ENCODE measurements at places on chromosomes 6 and 20. TPM values are rescaled to one million over a fixed set of nuclear protein-coding genes. Genes with fewer than 3 reads are reported as not detected.
A peak's percentile ranks its signal among the peaks of the same experiment; 100 is the strongest.

The SLC52A3 gene
- not detected for total RNA-seq

The IFNGR1 gene
- 26.9 TPM for total RNA-seq

The KIAA1755 gene
- total RNA-seq, result not detected

GRCh38 chr6:150266963-150267685, 101.7 kb upstream of the IYD start:
- no peak for ATAC-seq

GRCh38 chr6:11938285-11938890, 73.7 kb upstream of the HIVEP1 start:
- no peak for ATAC-seq

The PRRC2A gene
- 237 TPM for total RNA-seq

DNA sequence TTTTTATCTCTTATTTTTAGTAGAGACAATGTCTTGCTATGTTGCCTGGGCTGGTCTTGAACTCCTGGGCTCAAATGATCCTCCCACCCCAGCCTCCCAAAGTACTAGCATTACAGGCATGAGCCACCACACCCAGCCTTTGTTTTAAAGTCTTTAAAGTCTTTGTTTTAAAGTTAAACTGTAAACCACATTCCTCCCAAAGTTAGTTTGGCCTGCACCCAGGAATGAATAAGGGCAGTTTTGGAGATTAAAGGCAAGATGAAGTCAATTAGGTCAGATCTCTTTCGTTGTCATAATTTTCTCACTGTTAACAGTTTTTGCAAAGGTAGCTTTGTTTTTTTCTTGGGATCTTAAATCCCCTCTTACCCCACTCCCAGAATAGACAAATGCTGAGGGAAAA, 63.8 kb downstream of the UBR2 start:
- no peak for ATAC-seq

The PROCR gene
- 2.5 TPM for total RNA-seq

The CRIP3 gene
- 4.6 TPM for total RNA-seq

DNA sequence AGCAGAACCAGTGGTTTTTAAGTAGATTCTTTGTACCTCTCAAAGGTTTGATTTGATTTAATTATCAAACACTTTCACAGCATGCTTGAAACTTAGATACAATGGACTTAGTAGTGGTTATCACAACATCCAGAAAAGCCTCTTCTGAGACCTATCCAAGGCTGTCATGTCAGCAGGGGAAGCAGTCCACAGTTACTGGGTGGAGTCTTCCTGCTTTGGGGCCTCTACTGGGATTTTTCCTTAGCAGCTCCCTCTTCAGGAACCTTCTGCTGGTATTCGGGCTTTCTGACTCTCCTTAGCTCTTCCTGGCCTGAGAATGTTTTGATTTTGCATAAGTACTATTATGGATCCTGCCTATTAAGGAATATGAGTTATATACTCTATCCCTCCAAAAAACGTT, 36.0 kb downstream of the ARFGEF2 start:
- no peak for ATAC-seq

GRCh38 chr6:7528565-7528964, 12.9 kb upstream of the DSP start:
- no peak for ATAC-seq

- ATAC-seq, result peak; percentile 36
Measured at GRCh38 chr20:49888212-49889000, 26.9 kb downstream of the SPATA2 start.

DNA sequence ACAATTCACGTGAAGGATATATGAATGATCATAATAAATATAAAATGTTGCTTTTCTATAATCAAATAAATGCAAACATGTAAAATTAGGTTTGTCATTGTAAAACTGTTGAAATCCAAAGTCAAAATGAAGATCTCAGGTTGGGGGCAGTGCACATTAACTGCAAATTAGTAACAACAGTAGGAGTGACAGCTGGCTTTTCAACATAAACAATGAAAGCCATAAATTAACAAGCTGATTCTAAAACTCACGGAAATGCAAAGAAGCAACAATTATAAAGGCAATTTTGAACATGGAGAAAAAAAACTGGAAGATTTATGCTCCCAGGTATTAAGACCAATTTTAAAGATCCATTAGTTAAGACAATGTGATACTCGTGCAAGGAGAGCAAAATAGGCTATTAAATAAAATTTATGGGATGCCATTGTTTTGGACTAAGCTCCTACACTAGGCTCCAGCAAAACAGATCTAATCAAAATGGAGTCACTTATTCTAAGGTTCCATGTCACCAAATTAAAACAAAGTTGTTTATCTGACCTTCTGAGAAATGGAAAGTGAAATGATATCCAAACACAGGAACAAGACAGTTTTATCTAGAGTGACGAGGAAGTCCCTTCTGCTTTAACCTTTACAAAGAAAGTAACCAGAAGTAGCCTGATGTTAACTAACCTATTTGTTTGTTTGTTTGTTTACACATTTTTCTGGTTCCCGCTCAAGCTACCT, 770.8 kb downstream of the EPHA7 start:
- no peak for ATAC-seq

GRCh38 chr6:18214003-18214402, 50.3 kb downstream of the DEK start:
- peak; percentile 57 for ATAC-seq

The RIPPLY2 gene
- total RNA-seq, result not detected

DNA sequence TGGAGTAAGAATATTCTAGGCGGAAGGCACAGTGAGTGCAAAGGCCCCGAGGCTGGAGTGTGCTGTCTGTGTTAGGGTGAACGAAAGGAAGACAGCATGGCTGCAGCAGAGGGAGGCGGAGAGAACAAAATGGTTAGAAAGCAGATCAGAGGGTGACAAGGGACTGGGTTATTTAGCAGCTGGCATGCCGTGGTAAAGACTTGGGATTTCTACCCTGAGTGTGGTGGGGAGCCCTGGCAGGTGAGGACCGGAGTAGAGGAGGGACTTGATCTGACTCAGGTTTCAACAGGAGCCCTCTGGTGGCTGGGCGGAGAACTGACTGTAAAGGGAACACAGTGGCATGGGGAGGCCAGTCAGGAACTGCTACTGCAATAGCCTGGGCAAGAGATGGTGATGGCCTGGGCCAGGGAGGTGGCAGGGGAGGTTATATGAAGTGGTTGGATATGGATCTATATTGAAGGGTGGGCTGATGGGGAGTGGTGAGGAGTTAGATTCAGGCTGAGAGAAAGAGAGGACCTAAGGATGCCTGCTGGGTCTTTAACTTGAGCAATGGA, 38.0 kb downstream of the PIM1 start:
- peak; percentile 80 for ATAC-seq

DNA sequence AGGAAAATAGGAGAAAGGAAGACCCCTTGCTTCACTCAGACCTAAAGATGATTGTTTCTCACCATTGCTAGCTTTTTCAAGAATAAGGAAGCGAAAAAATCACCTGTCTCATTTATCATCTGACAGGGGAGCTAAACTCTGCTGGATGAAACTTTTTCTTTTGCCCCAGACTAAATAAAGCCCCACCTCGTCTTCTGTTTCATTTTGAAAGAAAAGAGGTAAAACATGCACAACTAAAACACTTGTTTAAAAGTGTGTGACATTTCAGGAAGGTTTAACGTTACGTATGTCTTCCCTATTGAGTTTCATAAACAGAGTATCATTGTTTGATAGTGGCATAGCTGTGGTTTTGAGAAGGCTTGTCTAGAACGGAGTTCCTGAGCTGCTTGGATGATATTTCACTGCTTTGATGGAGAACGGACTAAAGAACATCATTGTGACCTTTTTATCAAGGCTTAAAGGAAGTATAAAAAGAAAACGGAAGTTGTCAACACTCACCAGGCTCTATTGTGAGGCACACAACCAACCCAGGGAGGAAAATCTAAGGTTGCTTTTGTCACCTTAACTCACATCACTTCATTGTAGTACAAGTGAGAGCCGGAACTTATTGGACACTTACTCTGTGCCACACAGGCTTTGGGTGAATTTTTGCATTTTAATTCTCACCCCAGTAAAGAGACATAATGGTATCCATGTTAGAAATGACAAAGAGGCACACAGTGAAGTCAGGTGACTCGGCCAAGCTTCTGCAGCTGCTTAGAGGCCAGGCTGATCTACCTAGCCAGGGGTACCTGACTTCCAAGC, 29.5 kb downstream of the TSHZ2 start:
- peak; percentile 60 for ATAC-seq

The THBS2 gene
- total RNA-seq, result not detected

- ATAC-seq, result no peak
Measured at GRCh38 chr6:139981768-139982181, 607.3 kb upstream of the CITED2 start.

DNA sequence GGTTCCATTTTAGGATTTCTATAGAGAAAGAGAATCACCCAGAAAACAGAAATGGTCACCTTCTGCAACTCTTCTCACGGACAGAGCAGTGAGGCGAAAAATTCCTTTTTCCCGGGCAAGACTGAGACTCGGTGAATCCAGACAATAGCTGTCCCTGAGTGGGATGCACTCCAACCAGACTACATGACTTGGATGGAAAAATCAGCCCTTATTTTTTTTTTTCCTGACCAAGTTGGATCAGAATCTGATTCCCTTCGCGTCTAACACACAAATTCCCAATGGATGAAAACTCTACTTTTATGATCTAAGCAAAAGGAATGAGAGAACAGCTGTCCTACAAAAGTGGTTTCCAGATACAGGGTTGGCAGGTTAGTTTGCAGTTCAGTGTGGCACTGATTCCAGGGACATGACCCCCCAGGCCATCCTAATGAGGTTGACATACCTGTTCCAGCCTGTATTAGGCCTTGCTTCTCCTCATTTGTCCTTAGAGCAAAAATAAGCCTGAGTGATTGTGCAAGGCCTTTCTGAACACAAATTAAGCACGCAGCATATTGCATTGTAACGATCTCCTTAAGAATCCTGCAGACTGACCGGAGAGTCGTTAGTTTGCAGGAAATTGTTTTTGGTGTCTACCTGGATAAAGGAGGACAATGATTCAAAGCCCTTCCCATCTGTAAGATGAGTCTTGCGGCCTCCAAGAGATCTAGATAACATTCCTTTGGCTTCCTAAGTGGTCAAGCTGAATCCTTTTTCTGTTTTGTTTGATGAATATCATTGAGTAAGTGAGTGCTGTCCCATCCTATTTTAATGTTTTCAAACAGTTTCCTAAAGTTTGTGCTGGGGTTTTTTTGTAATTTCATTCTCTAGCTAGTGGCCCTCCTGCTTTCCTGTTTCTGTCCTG, 1.5 kb upstream of the NEDD9 start:
- ATAC-seq, result no peak

- ATAC-seq, result no peak
Measured at GRCh38 chr6:29675561-29675960, 5.4 kb downstream of the ZFP57 start.

The ULBP1 gene
- total RNA-seq, result 0.48 TPM

GRCh38 chr6:154931711-154932424, 63.2 kb upstream of the TIAM2 start:
- ATAC-seq, result no peak

DNA sequence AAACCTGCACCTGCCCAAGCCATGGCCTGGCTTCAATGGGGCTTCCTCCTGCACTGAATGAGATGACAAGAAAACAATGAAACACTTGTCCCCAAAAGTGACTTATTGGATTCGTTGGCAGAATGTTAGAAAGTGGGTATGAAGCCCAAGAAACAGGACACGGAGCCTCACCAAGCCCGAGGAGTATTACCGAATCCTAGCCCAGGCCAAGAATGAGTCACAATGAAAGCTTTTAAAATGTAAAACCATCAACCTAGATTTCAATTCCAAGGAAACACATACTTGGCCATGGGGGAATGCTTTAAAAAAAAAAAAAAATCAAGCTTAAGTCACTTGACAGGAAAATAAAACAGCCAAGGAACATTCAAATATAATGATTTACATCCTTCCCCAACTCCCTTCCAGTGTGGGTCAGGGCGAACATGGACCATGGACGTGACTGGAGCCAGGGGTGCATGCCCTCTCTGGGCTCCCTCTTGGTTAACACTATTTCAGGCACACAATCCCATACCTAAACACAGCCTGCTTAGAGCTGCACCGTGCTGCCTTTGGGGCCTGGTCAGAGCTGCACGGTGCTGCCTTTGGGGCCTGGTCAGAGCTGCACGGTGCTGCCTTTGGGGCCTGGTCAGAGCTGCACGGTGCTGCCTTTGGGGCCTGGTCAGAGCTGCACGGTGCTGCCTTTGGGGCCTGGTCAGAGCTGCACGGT, 3.1 kb upstream of the STX16 start:
- no peak for ATAC-seq

DNA sequence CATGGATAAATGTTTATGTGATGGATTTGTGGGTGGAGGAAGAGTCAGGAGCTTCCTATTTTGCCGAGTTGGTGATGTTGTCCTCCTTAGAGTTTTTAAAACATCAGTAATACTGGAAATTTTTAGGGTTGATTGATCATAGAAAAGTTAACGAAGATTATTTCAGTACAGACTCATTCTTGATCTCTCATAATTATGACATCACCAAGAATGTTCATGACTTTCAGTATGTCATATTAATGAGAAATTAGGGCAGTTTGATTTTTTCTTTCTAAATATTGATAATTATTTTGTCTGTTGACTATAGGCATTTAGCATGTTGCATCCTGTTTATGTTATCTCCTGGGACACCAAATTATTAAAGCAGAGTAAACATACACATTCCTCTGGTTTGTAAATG, 512.2 kb downstream of the CD109 start:
- ATAC-seq, result no peak

- ATAC-seq, result no peak
Measured at GRCh38 chr20:11008444-11009033, 334.7 kb upstream of the JAG1 start.

GRCh38 chr6:125857846-125858245, 67.1 kb downstream of the NCOA7 start:
- no peak for ATAC-seq

DNA sequence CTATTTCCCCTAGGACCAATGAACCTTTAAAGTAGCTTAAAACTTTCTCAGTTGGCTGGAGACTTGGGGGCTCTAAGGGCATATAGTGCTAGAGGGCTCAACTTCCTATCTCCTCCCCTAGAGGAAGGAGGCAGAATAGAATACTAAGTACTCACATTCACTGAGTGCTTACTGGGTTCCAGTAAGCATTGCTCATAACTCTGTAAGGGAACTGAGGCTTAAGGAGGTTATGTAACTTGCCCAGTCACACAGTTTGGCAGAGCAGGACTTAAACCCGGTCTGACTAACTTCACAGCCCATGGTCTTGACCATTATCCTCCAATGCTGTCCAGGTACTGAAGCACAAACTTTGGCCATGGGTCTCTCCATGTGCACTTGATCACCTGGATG, 12.5 kb downstream of the SESN1 start:
- peak; percentile 65 for ATAC-seq

DNA sequence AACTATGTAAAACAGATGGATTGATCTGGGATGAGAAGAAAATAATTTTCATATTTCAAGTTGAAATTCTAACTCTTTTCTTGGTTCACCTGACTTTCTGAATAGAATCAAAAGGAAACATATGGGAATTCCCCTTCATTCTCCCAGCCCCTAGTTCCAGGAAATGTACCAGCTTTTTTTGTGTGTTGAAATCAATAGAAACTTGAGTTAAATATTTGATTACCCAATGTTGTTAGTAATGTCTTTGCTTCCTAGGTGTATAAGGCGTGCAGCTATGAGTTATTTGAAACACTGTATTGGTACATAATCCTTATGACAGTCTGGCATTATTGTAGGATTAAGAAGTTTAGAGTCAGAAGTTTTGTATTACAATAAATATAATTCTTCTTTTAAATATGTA, 21.5 kb downstream of the VNN2 start:
- ATAC-seq, result peak; percentile 66
